ENCODE measurements at places on chromosomes 6 and 20.
A peak's percentile ranks its signal among the peaks of the same experiment; 100 is the strongest.

DNA sequence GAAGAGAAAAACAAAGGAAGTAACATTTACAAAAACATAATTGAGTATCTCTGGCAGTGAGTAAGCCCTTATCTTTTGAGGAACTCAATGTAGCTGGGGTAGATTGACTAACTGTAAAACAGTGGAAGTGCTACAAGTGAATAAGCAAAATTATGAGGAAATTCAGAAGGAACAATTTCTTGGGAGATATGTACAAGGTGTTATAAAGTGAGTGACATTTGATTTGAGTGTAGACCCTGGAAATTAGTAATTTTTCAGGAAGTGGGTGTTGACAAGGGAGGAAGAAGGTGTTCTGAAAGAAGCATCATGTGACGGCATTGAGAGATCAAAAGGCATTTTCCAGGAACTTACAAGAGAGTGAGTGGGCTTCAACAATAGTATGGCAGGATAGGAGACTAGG, 22.2 kb downstream of the XRN2 start:
- no peak for DNase-seq

DNA sequence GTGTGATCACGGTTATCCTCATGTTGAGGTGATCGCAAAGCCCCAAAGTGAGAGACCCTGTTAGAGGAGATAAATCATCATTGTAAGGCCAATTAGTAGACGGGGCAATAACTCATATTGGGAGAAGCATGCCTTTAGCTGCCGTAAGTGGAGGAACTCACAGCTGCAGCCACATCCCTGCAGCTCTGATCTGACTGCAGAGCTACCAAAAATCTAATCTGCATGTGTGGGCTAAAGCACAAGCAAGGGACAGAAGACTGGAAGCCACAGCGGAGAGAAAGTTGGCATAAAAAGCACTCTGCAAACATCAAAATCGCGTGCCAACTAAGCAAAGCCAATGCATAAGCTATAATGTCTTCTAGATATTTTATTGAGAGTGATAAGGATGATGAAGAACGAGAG, 79.8 kb downstream of the TBC1D7 start:
- no peak for DNase-seq

DNA sequence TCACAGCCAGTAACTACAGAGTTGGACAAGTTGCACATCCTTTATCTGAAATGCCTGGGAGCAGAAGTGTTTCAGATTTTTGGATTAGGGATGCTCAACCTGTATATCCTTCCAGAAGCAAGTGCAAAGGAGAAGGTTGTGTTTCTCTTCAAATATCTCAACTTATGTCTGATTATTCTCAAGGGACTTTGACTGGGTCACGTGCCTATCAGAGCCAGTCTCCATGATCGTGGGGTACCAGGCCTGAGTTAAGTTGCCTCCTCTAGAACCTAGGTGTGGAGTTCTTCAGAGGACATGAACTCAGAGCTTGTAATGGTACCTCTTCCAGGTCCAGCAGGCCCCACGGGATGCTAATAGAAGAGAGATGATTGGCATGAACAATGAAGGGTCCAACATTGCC, 7.8 kb downstream of the CD83 start:
- no peak for DNase-seq

GRCh38 chr6:45923831-45924391, 91.7 kb downstream of the CLIC5 start:
- no peak for DNase-seq

DNA sequence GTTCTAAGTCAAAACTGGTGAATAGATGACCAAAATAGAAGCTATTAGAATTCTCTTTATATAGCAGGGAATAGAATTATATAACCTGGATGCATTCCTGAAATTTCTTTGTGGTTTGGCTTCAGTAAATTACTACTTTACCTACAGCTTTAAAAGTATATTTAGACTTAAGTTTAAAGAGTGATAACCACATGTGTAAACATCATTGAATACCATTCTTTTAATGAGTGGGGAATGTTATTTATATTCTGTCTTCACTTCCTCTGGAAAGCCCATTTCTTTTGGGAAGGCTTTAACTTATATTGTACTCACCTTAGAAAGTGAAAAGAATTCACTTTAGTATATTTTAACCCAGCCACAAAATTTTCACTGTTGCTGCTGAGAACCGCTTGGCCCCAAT, 39.1 kb downstream of the PLEKHG1 start:
- DNase-seq = no peak

GRCh38 chr6:119800526-119800925, 451.0 kb upstream of the MAN1A1 start:
- DNase-seq = no peak

- no peak for DNase-seq
These were observed 125.8 kb downstream of the VEGFA start for GRCh38 chr6:43895656-43896328.

GRCh38 chr6:149456311-149457021, 28.3 kb downstream of the ZC3H12D start:
- DNase-seq = no peak

DNA sequence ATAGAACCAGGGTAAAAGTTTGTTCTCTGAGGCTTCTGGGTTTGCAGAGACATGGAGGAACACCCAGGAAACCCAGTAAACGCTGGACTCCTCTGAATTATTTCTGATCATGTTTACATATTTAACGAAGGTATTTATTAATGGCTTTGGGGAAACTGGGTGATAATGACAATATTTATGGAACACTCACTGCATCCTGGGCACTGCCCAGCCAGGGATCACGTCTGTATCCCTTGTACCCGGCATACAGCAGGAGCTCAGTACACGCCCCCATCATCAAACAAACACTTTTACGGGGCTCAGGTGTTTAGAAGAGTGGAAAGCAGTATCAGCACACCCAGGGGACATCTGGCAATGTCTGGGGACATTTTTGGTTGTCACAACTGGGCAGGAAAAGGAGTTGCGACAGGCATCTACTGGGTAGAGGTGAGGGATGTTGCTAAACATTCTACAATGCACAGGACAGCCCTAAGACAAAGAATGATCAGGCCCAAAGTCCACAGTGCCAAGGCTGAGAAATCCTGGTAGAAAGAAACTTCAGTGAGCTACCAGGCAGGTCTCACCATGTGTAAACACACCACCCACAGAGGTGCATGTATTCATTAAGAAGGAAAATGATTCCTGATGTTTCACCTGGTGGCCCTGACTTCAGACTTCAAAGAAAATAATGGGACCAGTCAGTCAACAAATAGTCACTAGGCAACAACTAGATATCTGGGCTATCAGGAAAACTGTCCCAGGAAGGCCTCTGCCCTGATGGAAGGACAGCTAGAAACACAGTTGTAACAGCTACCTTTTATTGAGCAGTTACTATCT, 35.3 kb downstream of the ZMYND8 start:
- no peak for DNase-seq

DNA sequence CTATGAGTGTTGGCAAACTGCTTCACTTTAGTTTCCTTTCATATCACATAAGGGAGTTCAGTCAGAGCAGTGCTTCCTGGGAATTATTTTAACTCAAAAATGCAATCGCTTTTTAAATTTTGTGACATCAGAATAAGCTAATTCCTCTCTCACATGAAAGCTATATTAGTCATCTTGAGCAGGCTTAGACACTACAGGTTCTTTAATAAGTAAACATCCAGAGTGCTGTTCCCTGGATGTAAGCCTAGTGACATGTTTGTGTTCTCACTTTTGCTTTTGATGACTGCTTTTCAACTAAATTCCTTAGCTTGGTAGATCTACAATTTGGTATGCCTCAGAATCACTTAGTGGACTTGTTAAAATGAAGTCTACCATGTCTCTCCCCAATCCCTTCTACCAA, 252.7 kb upstream of the POU3F2 start:
- no peak for DNase-seq

GRCh38 chr6:71338540-71339316, 50.1 kb downstream of the OGFRL1 start:
- DNase-seq = no peak

DNA sequence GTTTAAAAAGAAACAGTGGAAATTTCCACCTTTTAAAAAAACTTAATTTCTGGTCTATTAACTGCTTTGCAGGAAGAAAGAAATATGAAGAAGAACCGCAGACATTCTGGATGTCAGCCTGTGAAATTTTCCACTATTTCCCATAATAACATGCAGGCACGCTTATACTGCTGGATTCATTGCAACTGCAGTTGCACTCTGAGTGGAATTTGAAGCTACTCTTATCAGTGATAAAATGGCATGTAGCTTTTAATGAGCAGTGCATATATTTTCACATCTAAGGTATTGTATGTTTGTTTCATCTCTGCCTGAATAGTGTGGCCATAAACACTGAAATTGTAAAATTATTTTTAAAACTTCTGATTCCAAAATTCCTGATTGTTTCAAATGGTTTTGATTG, 28.2 kb downstream of the NCOA3 start:
- no peak for DNase-seq

- peak; percentile 77 for DNase-seq
These were observed 190.2 kb downstream of the TSHZ2 start for GRCh38 chr20:53162251-53162835.

- no peak for DNase-seq
These were observed 41.4 kb downstream of the ECT2L start for GRCh38 chr6:138837246-138837645.

DNA sequence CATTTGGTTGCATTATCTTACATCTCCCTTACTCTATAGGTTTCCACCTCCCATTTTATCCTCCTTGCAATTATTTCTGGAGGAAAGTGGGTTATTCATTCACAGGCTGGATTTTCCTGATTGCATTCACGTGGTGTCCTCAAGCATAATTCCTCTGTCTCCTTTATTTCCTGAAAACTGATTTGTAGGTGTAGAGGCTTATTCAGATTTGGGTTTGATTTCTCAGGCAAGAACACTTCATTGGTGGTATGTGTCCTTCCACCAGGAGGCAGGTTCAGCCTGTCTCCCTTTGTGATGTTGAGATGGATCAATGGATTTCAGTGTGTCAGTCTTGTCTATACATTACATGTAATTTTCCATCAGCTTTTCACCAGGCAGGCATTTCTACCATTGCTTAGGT, 17.3 kb downstream of the DNPH1 start:
- DNase-seq = no peak

DNA sequence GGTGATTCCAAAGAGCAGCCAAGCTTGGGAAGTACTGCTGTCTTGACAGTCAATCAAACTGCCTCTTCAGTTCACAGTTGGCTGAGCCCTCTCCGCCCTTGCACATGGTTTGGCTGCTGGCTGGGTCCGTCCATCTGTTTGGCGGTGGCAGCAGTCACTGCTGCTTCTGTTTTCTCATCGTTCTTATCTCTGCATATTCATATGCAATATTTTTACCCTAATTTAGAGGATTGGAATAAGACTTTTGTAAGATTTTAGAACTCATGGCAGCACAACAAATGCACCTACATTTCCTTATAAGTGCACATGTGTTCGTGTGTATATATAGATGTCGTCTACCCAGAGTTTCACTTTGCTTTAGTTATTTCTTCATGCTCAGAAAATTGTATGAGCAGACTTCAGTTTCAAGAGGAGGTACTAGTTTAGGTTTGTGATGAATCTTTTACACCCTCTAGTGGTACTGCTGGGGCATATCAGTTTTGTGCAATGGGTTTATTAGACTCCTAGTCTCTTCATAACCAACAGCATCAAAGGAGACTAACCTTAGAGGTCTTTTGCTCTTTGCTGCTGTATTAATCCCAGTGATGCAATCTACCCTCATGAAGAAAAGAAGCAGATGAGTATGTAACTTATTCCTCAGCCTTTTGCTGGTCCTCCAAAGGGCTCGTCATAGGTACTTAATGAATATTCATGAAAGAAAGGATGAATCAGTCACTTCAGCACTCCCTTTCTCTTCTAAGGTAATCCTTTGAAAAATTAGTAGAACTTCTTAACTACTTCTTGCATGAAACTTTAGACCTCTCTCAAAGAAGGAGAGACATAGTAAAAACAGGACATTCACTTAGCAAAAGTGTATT, 44.3 kb downstream of the KHDC1L start:
- DNase-seq = peak; percentile 21

- no peak for DNase-seq
These were observed 10.4 kb upstream of the SUMO4 start for GRCh38 chr6:149389509-149390297.

DNA sequence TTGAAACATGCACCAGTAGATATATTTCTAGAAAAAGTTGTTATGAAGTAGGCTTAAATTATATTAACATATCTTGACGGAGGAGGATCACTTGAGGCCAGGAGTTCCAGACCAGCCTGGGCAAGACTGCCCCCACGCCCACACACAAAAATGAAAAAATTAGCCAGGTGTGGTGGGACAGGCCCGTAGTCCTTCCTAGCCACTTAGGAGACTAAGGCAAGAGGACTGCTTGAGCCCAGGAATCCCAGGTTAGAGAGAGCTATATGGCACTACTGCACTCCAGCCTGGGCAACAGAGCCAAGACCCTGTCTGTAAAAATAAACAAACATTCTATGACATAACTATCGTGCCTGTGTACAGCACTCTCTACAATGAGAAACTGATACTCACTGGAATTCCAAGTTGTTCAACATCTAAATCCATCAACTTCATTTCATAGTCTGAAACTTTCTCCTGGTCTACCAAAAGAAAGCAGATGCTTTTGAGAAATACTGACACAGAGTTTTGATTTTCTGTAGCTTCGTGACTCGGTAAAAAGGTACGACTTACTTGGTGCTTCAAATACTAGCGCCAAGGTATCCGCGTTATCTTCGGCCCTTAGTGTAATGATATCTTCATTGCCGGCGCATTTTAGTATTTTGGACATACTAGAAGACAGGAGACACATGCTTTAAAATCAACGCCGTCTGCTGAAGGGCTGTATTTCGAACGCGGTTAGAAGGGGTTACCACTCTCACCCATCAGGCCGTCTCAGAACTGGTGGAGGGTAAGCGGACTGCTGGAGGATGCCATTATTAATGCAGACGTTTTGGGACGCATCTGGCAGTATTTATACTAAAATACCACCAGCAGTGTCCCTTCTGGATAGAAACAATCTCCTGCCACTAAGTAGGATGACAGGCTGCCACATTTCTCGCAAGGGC, 1.3 kb downstream of the PCNA start:
- DNase-seq = no peak

DNA sequence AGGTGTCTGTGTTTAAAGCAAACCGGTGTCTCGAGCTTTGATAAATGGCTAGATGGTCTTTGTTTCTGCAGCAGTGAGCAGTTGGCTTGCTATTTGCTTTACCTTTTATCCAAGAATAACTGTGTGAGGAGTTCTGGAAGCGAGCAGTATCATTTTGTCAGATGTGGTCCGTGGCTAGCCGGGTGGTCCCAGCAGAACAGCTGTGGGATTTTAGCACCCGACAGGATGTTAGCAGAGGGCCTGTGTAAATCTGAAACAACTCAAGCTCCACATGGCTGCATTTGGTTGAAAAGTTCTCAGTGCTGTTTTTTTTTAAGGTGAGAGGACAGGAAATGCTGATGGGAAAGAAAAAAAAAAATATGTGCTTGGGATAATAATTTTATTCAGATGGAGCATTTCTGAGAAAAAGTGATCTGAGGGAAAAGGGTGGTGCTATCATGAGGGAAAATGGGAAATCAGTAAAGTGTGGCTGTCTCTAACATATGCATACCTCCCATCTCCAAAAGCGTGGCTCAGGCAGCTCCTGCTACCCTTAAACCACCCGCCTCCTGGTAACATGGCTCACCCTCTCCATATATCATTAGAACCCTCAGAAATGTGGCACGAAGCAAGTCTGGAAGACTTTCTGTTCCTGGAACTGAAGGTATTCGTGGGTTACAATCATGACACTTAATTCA, 215.4 kb downstream of the TSHZ2 start:
- no peak for DNase-seq

GRCh38 chr6:44699082-44699481, 311.6 kb downstream of the CDC5L start:
- DNase-seq = no peak

GRCh38 chr6:52423971-52424381, 3.8 kb downstream of the EFHC1 start:
- DNase-seq = no peak

- DNase-seq = no peak
These were observed 39.3 kb downstream of the MBOAT1 start for GRCh38 chr6:20172842-20173456.

- DNase-seq = peak; percentile 87
These were observed 649 bp upstream of the RGL2 start for GRCh38 chr6:33299237-33299944.
